Pons (tissue), 1 donor: ENCODE measurements at places on chromosomes 4 and X.

DNA sequence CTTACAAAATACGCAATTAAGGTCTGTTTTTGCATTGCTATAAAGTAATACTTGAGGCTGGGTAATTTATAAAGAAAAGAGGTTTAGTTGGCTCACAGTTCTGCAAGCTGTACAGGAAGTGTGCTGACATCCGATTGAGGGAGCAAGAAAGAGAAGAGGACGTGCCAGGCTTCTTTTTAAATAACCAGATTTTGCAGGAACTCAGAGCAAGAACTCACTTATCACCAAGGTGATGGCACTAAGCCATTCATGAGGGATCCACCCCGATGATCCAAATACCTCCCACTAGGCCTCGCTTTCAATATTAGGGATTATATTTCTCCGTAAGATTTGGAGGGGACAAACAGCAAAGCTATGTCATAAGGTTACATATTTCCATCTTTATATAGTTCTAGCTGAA lies 456.7 kb downstream of the GLUD2 start:
- DNase-seq: no peak

DNA sequence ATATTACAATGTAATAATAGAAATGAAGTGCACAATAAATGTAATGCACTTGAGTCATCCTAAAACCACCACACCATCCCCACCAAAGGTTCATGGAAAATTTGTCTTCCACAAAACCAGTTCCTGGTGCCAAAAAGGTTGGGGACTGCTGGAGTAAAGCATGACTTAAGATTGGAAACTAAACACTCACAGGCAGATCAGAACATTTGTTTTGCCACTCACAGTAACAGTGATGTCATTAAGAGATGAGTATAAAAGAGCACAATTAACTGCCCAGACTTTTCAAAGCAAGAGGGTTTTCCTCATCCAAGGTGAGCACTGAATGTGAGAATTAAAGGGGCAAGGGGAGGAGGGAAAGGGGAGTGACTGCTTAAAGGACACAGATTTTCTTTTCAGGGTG lies 35.6 kb downstream of the MAP7D3 start:
- no peak for DNase-seq

DNA sequence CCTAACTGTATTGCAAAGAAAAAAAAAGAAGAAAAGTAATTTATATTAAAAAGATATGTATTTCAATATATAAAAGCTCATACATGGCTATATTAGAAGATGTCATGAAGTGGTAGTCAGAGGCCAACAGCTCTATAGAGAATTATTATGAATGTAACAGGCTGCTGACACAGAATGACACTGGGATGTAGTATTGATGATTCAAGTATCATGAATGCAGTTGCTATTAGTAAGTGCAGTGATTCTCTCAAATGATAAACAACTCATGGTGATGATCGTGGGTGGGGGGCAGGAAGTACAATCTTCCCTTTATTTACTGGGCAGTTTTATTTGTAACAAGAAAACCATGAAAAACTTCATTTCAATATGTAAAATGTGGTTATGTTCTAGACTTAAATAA lies 124.6 kb downstream of the COL4A6 start:
- no peak for DNase-seq

- no peak for DNase-seq
Measured at GRCh38 chr4:26253968-26254367, 66.8 kb upstream of the RBPJ start.

DNA sequence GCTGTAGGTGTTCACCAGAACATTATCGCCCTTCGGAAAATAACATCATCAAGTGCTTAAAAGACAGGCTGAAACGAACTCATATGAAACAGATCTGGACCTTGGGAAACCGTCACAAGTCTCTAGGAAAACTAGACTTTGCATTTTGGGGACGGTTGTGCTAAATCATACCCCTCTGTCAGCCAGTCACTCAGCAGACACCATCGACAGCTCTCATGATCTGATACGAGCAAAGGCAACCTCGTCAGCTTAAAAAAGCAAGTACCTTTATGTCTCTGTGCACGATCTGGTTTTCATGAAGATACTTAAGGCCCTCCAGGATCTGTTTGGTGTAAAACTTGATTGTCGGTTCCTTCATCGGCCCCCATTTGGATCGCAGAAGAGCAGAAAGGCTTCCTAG lies 48.4 kb downstream of the PDHA1 start:
- DNase-seq: no peak

DNA sequence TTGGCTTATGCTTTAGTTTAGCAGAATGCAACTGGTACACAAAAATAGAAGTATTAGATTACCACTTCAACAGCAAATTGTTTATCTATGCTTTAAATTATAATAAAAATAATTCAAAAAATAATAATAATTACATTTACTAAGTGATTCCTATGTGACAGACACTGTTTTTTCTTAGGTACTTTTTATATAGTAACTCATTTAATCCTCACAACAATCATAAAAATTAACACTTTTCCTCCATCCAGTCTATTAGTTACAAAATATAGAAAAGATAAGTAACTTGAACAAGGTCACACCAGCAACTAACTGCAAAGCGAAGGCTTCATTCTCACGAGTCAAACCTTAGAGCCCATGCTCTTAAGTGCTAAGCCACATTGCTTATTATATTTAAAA lies 155.2 kb downstream of the PDGFC start:
- DNase-seq: no peak

DNA sequence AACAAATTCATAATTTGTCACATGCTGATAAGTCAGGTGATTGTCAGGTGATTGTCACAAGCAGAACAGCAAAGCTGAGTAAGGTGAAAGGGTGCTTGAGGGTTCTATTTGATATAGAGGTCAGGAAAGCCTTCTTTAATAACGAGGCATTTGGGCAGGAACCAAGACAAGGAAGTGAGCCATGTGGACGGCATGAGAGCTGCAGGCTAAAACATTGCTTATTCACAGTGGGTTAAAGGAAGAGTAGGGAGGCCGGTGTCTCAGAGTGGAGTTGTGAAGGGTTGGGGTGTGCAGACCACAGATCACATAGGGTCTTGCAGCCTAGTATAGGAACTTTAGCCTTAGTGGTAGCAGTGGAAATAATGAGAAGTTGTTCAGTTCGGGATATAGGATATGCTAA lies 31.3 kb upstream of the CYP2U1 start:
- DNase-seq: no peak

- DNase-seq: no peak
Measured at GRCh38 chr4:103289186-103289585, 91.0 kb upstream of the CENPE start.

GRCh38 chr4:59570860-59571476 lies 1629.2 kb upstream of the ADGRL3 start:
- no peak for DNase-seq

- DNase-seq: no peak
Measured at GRCh38 chrX:153778684-153779101, 2.1 kb upstream of the SRPK3 start.

DNA sequence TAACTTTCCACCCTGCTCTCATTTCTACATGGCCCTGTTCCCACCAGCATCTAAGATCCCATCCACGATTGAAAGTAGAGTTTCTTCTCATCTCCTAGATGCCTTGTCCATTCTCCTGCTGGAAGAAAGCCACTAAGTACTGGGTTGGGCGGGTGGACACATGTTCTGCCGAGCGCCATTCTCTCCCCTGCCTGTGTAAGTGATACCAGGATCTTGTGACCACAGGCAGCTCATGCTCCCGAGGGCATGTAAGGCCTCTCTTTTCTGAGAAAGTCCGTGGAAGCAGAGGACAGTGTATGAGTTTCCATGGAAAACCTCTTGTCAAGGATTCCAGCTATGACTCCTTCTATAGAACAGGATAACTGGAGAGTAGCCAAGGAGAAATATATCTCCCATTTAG lies 3.3 kb upstream of the SLC25A4 start:
- DNase-seq: no peak
